Activated naive CD8-positive, alpha-beta T cell treated with anti-CD3 and anti-CD28 coated beads, Interleukin-2, amount 10 ng/mL, durations not matched to agents 7 days and 5 days (primary cell): ENCODE measurements at places on chromosomes 5 and 9. TPM values are rescaled to one million over a fixed set of nuclear protein-coding genes. Genes with fewer than 3 reads are reported as not detected.

GRCh38 chr5:35518104-35518503, 99.6 kb upstream of the SPEF2 start:
- no peaks in the 10 kb centered on the region for H3K36me3 ChIP-seq
- H3K27me3 ChIP-seq, result peaks cover 3% of the 10 kb centered on the region
- no peaks in the 10 kb centered on the region for H3K4me1 ChIP-seq
- DNase-seq, result no peak

The IFNA2 gene
- total RNA-seq, result not detected

The PCDHB9 gene
- not detected for total RNA-seq

The ANKRD20A1 gene
- not detected for total RNA-seq
